ENCODE measurements at places on chromosomes 3 and 15. TPM values are rescaled to one million over a fixed set of nuclear protein-coding genes. Genes with fewer than 3 reads are reported as not detected.

The VIPR1 gene
- total RNA-seq = 6.0 TPM

The ITIH4 gene
- total RNA-seq = 6.8 TPM

The CYB561D2 gene
- total RNA-seq = 19.4 TPM

The ZKSCAN7 gene
- 4.5 TPM for total RNA-seq

The NLGN1 gene
- not detected for total RNA-seq

The STOML1 gene
- 10.6 TPM for total RNA-seq

The IGDCC3 gene
- not detected for total RNA-seq

The LRRC3B gene
- not detected for total RNA-seq

The RFTN1 gene
- total RNA-seq = 84.2 TPM

The MKRN2 gene
- total RNA-seq = 29.2 TPM

The CMTM8 gene
- total RNA-seq = 5.4 TPM

The TMEM62 gene
- 13.9 TPM for total RNA-seq

The CLRN1 gene
- not detected for total RNA-seq

The HGD gene
- 0.20 TPM for total RNA-seq

The AAGAB gene
- total RNA-seq = 51.0 TPM

The CHST13 gene
- not detected for total RNA-seq

The NME9 gene
- total RNA-seq = not detected

The LMAN1L gene
- 0.14 TPM for total RNA-seq

The ZPLD1 gene
- not detected for total RNA-seq

The KLHL40 gene
- not detected for total RNA-seq

The KBTBD13 gene
- not detected for total RNA-seq

The CCDC54 gene
- not detected for total RNA-seq

The CACNA2D3 gene
- total RNA-seq = not detected

The LEKR1 gene
- total RNA-seq = 2.4 TPM

The EID1 gene
- 100 TPM for total RNA-seq

The GOLGA8Q gene
- 0.82 TPM for total RNA-seq

The ATP13A5 gene
- not detected for total RNA-seq

The SEMA3B gene
- total RNA-seq = 1.2 TPM

All from activated naive CD8-positive, alpha-beta T cell treated with anti-CD3 and anti-CD28 coated beads for 36 hours (primary cell).